NCI-H2227 treated with DMSO at 0.1 percent for 48 hours (cell line): ENCODE measurements at places on chromosomes 1 and 21.

- DNase-seq: no peak
Measured at GRCh38 chr21:26072666-26073615, 97.6 kb downstream of the APP start.

DNA sequence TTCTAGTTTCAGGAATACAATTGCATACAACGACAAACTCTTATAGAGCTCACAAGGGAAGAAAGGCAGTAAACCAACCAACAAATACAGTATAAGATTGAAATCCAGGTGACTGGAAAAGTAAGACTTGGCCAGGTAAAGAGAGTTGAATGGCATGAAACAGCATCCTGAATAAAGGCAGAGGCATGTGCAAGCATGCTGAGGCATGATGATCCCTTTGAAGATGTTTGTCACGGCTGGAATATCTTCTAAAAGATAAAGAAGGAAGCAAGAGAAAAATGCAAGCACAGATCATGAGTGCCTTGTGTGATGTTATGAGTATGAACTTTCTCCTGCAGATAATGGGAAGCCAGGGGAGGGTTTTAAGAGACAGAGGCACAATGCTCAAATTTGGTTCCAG lies 83.3 kb upstream of the SPATA6 start:
- no peak for DNase-seq

GRCh38 chr1:111497592-111497991 lies 5.8 kb downstream of the ADORA3 start:
- no peak for DNase-seq

GRCh38 chr1:175503538-175503937 lies 239.9 kb downstream of the TNR start:
- DNase-seq: no peak

- no peak for DNase-seq
Measured at GRCh38 chr1:154988058-154988954, 5.1 kb upstream of the LENEP start.

GRCh38 chr1:167408355-167408754 lies 110.0 kb downstream of the CD247 start:
- no peak for DNase-seq

DNA sequence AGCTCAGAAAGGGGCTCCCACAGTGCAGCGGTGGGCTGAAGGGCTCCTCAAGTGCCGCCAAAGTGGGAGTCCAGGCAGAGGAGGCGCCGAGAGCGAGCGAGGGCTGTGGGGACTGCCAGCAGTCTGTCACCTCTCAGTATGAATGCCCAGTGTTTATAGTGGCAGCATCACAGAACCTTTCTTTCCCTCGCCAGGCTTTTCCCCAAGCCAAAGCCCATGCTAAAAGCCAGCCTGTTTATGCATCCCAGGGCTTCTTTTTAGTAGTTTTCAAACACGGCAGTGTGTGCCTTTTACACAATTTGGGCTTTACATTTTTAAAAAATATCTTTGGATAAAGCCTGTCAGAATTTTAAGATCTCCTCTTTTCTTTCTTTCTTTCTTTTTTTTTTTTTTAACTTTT lies 70.6 kb downstream of the CENPF start:
- no peak for DNase-seq

DNA sequence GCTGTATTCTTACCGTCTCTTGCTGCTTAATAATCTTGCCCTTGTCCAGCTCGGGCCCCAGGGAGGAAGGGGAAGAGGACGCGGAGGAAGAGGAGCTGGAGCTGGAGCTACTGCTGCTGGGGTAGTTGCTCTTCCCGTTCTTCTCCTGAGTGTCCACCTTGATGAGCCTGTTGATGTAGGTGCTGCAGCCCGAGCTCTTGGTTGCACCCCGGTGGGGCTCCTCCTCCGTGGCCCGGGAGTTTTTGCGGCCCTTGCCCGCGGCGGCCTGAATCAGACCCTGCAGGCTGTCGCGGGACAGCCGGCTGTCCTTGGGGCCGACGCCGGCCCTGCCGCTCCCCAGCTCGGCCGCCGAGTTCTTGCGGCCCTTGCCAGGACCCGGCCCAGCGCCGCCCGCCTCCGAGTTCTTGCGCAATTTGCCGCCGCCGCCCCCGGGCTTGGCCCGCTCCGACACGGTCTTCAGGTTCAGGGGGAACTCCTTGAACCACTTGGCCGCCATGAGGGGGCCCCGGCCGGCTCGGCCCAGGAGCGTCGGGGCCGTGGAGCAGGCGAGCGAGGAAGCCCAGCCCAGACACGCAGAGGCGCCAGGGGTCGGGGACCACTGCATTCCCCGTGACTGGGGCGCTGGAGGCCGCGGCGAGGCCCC lies 475 bp upstream of the TDRD10 start:
- DNase-seq: no peak

DNA sequence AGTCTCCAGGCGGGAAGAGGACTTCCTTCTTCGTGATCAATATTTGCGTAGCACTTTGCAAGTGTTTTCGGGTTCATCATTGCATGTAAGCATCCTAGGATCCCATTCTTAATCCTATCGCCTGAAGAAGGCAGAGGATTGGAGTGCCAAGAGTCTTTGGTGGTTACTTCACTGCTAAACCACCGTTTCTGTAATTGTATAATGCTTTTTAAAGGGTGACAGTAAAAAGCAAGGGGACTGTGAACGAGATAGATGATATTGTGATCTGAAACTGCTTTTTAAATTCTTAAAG lies 345 bp upstream of the ALDH9A1 start:
- no peak for DNase-seq

DNA sequence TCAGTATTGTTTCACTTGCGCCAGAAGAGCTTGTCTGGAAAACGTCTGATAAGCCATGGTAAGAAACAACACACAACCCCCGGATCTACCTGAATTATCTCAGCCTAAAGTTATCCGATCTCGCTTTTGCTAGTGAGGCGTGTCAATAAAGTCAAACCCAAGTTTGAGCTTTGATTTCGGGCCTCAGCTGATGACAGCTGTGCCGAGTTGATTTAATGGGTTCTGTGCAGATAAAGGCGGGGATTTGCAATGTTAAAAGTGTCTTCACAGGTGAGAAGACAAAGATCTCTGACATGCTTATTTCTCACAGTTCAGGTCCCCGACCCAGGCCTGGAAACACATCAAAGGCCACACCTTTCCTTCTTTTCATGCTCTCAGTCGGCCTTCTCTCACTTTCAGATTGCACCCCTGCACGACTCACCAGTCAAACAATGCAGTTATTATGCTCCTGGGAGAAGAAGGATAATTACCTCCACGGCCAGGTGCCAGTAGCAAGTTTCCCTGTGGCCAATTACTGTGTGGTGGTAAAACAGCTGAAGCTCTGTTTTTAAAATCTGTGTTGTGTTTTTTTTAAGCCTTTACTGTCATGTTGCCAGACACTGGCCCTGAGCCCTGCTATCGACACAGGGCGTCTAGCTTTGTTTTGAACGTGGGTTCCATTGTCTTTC lies 245.3 kb upstream of the RUNX1 start:
- no peak for DNase-seq

DNA sequence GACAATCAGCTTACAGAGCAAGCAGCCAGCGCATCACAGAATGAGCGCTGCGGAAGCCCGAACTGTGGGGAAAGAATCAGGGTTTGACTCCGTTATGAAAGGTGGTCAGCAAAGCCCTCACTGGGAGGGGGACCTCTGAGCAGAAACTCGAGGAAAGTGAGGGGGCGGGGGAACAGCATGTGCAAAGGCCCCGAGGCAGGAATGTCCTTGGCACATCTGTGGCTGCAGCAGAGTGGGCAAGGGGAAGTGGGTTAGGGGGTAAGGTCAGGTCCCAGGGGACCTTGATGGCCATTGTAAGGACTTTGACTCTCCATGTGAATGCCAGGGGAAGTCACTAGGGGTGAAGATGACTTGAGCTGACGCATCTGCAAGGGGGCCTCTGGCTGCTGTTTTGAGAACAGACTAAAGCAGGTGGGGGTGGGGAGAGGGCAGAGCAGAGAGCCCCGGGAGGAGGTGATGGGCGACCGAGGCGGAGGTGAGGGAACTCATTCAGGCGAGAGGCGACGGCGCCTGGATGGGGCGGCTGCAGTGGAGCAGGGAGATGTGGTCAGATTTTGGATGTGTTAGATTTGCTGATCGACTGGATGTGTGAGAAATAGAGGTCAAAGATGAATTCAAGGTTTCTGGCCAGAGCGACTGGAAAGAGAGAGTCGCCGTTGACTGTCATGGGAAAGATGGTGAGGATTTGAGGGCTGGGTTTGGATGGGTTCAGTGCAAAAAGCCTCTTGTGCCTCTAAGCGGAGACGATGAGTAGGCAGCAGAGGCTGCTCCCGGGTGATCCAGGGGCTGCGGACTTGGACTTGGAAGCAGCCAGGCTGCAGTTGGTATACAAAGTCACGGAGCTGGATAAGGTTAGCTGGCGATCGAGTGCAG lies 108.0 kb upstream of the ZBTB40 start:
- DNase-seq: no peak

- DNase-seq: no peak
Measured at GRCh38 chr1:147825586-147825985, 65.2 kb upstream of the GJA5 start.

DNA sequence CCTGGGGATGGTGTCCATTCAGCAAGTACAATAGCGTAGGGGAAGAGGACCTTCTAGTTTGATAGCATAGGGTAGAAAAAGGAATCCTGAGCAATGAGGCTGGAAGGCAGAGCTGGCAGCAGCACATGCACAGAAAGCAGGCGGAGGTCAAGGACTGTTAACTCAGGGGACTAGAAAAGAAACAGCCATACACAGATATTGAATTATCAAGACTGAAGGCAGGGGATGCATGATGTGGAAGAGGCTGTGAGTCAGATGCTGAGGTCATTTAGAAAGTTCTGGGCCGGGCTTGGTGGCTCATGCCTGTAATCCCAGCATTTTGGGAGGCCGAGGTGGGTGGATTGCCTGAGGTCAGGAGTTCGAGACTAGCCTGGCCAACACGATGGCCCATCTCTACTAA lies 65.6 kb downstream of the OPTC start:
- no peak for DNase-seq

DNA sequence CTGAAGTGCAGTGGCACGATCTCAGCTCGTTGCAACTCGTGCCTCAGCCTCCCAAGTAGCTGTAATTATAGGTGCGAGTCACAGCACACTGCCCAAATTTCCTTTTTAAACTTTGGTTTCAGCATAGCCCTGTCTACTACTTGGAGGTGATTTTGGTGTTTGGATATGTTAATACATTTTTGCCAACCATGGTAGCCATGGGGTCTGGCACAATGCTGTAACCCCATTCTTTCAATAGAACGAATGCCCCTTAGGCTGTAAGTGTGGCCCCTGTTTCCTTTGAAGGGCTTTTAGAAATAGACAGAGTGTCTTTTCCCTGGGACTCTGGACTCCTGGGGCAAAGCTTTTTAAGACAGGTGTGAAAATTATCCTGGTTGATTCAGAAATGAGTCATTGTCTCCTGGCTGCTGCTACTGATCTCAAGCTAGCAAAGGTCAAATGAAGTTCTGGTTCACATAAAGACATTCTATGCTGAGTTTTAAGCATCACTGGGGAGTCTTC lies 141.1 kb upstream of the RUNX1 start:
- no peak for DNase-seq

DNA sequence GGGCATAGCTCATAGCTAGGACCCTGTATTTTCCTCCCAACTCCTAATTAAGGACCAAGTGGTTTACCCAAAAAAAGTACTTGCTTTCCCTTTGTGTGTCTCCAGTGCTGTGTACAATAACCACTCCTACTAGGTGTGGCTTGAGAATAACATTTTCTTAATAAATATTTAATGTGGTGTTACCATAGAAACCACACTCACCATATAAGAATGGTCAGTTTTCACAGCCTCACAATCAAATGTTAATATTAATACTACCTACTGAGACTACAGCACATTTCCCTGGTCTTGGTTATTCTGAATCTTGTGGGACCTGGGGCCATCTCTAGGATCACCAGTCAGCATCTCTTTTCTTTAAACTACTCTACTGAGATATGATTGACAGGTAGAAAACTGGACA lies 83.5 kb upstream of the BCAR3 start:
- no peak for DNase-seq

DNA sequence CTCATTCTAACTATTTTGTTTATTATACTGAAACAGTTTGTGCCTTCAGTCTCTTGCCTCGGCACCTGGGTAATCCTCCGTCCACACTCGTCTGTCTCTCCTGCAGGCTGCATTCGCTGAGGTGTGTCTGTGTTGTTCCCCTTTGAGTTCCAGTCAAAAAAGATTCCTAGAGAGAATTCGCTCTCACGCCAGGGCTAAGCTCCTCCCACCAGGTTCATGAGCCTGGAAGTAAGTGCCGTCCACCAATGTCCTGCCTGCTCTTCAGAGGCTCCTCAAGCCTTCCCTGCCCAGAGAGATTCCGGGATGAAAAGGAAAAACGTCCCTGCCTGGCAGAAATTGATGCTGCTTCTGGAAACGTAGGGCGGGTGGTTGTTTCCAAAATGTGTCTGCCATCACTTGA lies 12.9 kb downstream of the KIAA2013 start:
- DNase-seq: no peak

DNA sequence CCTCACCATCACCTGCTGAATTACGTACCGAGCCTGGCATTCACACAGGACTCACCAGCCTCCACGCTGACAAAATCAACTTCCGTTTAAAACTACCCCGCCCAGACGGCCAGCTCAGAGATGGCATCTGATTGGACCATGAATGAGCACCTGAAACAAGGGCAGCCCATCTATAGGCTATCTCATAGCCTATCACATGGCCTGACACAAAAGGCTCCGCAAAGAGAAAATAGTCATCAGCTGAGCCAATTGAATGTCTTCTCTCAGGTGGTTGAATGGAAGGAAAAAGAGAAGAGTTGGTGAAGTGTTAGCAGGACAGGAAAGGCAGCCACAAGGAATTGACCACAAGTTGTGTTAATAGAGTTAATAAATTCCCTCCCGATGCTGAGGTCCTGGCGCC lies 50.6 kb upstream of the ZC3H12A start:
- DNase-seq: no peak

DNA sequence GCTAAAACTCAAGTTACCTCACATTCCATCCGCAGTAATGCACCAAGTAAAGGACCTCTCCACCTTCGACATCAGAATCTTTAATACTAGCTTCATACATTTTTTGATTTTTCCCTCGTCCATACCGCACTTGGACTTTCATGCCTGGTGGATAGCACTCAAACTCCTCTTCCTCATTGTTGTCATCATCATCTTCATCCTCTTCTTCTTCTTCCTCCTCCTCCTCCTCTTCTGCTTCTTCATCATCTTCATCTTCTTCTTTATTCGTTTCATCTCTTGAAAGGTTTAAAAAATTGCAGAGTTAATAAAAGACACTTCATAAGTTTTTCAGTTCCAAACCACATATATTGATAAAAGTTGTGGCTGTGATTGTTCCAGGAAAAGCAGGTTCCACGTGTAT lies 52.7 kb upstream of the RBM34 start:
- DNase-seq: no peak

DNA sequence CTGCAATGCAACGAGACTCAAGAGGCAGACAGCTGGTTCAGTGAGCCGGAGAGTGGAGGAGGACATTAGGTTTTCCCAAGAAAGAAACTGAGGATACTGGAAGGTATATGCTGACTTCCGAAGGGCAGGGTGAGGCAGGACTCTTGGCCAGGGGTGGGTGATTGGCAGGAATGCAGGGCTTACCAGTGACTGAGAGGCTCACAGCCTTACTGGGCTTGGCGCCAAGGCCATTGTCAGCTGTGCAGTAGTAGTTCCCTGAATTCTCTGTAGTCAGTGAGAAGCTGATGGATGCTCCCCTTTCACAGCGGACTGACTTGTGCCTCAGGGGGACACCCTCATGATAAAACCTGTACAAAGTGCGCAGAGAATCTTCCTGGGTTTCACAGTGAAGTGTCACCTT lies 9.6 kb downstream of the FCRL5 start:
- DNase-seq: no peak

GRCh38 chr21:23155281-23155680 lies 2157.1 kb downstream of the NCAM2 start:
- DNase-seq: no peak
